ENCODE measurements at places on chromosomes 1 and 21. TPM values are rescaled to one million over a fixed set of nuclear protein-coding genes. Genes with fewer than 3 reads are reported as not detected.

DNA sequence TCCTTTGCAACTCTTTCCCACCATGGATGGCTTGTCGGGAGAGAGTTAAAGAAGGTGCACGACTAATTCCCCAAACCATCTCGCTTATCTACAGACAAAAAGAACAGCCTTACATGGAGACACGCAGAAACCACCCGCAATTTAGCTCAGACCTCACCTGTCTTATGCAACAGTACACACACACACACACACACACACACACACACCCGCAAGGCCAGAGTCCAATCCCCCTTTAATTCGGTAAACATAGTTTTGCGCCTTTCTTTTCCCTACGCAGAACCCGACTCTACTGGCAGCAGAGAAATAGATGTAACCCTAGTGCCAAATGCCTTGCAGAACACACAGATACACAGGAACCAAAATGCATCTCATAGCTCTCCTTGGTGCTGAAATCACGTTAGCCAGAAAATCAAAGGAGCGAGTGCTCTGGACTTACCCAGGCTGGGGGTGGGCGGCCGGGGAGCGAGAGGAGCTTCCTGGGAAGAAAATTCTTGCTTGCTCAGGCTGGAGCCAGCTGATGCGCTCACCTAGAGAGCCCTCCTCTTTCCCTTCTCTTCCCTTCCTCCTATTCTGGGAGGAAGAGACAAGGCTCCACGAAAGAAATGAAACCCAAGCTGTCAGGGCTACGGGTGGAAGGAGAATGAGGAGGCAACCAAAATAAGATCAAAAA is 470 bp downstream of the TNR start:
- no peak for DNase-seq

Gene CD247
- not detected for total RNA-seq

GRCh38 chr1:64561993-64562392 is 92.1 kb downstream of the CACHD1 start:
- DNase-seq = no peak

Gene CNR2
- not detected for total RNA-seq

DNA sequence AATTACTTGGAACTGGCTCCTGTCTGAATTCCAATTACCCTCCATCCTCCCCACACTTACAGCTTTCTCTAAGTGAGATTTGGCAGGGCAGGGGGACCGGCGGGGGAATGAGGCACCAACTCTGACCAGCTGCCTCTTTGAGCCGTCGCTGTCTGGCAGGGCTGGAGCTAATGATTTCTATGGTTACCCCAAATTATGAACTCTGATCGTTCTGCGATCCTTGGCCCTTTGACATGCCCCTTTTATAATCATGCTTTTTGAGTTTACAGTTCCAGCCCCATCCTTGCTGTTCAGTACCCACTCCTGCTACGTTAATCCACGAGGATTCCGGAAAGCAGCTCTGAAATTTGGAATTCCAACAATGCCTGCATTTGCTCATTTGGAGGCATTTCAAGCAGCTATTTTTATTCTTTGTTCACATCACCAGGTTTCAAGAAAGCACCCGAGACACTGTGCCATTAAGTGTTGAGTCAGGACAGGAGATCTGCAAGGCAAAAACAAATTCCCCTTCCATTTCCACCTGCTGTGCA is 54.6 kb upstream of the LBR start:
- no peak for DNase-seq

Gene CDCA8
- total RNA-seq = 10.4 TPM

Gene OR2L5
- 0.22 TPM for total RNA-seq

- DNase-seq = no peak
These were observed 863 bp downstream of the FH start for GRCh38 chr1:241518476-241519307.

Gene FCRL5
- not detected for total RNA-seq

Gene TMCO4
- total RNA-seq = not detected
